ENCODE measurements at places on chromosomes 11 and 22.

GRCh38 chr22:31332010-31332409 is 14.1 kb downstream of the PATZ1 start:
- no peak for DNase-seq

GRCh38 chr22:20175597-20175900 is 24.7 kb upstream of the CCDC188 start:
- DNase-seq: no peak

DNA sequence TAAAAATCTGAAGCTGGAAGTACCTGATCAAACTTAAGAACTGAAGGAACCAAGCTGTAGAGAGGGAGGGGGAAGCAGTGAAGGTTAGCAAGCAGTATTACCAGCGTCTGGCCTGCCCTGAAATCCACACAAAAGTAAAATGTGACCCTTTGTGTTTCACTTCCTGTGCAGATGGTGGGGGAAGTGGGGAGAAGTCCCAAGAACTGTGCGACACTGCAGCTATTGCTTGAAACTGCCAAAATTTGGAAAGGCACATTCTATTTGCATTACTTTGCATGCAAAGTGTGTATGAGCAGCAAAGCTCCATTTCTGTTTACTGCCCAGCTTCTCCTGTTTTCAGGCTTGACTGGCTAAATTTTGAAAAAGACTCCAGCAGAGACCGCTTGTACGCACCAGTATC is 72.1 kb upstream of the BMAL1 start:
- no peak for DNase-seq

- no peak for DNase-seq
Measured at GRCh38 chr11:126165757-126166156, 45.7 kb downstream of the RPUSD4 start.
